ENCODE measurements at places on chromosomes 4 and X.
A peak's percentile ranks its signal among the peaks of the same experiment; 100 is the strongest.

DNA sequence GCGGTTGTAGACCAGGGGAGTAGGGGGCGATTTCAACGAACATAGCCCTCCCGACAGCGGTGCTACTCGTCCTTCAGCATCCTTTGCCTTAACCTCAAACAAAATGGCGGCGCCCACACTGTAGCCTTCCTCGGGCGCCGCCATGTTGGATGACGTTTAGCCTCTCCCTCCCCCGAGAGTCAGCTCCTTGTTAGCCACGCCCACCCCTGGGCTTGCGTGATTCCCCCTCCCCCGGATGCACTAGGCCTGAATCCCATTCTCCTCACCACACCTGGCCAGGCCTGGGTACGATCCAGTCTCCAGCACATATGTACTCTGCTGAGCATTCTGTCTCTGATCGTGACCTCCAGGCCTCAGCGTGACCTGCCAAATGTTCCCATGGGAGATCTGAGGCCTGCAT lies 49.0 kb upstream of the ZNF157 start:
- DNase-seq = no peak

- DNase-seq = no peak
These were observed 9.6 kb upstream of the PSAPL1 start for GRCh38 chr4:7444314-7444713.

- no peak for DNase-seq
These were observed 24.3 kb upstream of the NDNF start for GRCh38 chr4:121096629-121097028.

DNA sequence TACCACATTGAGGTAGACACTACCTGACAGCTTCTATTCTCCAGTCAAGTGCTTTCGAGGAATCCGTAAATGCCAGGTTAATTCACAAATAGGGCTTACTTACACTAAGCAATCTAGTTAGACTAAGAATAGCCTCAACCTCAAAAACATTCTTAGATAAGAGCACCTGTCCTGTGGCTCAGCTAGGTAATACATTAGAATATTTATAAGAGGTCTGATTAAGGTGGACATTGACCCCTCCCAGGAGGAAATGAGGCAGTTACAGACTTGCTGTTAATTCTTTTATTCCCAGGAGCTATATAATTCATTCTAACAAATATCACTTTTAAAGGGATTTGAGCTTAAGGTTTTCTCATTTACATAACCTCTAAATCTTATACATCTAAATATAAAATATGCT lies 758.1 kb downstream of the GRID2 start:
- no peak for DNase-seq

DNA sequence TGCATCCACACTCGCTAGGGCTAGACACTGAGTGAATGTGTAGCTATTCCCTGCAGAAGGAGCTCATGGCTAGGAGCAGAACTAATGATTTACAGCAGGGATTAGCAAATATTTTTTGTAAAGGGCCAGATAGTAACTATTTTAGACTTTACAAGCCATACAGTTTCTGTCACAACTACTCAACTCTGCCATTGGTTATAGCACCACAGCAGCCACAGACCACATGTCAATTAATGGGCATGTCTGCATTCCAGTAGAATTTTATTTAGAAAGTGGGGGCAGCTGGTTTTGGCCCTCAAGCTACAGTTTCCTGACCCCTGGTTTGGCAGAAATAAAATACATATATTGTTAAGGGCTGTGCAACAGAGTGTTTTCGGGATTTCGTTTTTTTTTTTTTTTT lies 192.6 kb downstream of the FRMPD4 start:
- no peak for DNase-seq

GRCh38 chrX:65985922-65986588 lies 53.8 kb downstream of the VSIG4 start:
- DNase-seq = peak; percentile 41

DNA sequence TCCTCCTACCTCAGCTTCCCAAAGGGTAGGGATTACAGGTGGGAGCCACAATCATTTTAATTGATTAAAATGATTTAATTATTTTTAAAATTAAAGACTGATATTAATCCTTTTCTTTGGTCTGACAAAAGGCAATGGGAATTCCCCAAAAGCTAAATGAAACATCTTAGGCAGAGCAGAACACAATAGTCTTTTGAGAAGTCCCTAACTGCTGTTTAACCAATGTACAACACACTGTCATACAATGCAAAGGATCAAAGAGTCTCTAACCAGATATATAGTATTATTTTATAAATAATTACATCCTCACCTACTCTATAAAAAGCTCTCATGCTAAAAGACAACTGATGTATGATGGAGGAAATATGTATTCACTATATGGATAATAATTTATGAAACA lies 47.0 kb downstream of the THAP9 start:
- DNase-seq = no peak

Data from activated naive CD4-positive, alpha-beta T cell treated with anti-CD3 and anti-CD28 coated beads, Interleukin-2, amount 10 ng/mL, durations not matched to agents 7 days and 5 days (primary cell).